Cerebellar nuclear complex (tissue), 1 donor: ENCODE measurements at places on chromosomes 7 and 10.

DNA sequence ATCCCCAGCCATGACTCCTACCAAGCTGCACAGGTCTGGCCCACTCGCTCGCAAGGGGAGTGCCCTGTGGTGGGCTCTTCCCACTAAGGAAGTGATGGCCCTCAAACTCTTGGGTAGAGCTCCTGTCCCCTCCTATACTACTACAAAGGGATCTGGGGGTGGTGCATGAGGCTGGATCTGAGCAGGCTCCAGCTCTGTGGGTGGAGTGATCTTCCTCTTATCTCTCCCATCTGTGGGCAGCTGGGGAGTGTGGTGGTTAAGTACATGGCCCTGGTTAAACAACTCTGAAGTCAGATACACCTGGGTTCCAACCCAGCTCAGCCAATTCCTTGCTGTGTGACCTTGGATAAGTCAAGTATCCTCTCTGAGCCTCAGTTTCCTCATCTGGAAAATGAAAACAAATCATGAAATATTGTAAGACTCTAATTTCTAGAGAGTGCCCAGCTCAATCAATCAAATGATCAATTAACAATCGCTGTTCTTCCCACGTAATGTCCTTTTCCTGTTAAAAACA lies 17.4 kb downstream of the DDIT4 start:
- no peak for DNase-seq

GRCh38 chr10:13048762-13049161 lies 47.2 kb upstream of the CCDC3 start:
- no peak for DNase-seq

- DNase-seq: no peak
Measured at GRCh38 chr10:95280637-95281036, 10.2 kb downstream of the PDLIM1 start.

DNA sequence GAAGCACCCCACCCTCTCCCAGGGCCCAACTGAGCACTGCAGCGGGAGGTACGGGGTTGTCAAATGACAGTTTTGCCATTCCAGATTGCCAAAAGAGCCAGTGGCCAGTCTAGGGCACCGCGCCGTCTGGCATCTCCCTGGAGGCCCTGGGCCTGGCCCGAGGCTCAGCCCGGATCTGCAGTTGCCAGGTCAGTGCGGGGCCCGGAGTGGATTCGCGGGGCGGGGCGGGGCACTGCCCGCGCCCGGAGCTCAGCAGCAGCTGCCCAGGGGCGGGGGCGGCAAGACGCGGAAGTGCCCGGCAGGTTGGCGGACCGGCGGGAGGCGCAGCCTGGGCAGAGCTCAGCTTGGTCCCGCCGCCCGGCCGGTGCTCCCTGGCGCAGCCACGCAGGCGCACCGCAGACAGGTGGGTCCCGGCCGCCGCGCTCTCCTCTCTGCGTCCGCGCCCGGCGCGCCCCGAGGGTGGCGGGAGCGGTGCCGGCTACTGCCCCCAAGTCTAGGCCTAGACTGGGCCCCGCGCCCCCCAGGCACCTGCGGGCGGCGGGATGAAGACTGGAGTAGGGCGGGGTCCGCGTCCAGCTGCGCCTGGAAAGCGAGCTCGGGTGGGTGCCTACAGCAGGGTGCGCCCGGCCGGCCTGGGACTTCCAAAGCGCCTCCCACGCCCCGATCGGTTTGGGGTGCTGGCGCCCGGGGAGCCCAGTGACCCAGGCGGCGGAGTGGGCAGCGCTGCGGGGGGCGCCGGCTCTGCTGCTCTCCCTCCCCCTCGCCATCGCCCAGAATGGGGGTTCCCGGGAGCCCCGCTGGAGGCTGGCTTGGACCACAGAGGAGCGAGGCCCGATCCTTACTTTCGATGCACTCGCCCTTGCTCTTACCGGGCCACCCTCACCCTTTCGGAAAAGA lies at the start of gene IRF5:
Gene IRF5, plus strand, starts transcription at position 281 of the 897 bp plus-strand sequence. CDS start 4,155 bp downstream, outside the sequence.
- DNase-seq: no peak

DNA sequence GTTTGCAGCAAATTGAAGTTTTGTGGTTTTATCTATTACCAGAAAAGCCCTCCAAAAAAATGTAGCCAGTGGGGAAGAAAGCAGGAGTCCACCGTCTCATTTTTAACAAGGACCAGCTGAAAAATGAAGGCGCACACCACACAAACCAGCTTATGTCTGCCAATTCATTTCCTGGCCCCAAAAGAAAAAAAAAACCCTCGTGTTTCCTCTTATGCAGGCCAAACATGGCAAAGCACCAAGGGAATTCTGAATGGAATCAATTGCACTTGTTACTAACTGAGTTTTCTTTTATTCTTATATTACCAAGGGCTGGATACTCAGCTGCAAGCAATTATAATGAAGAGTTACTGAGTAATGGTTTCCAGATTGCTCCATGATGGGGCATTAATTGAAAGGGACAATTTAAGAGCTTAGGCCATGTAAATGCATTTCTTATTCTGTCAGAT lies 428.3 kb upstream of the NPVF start:
- DNase-seq: no peak

DNA sequence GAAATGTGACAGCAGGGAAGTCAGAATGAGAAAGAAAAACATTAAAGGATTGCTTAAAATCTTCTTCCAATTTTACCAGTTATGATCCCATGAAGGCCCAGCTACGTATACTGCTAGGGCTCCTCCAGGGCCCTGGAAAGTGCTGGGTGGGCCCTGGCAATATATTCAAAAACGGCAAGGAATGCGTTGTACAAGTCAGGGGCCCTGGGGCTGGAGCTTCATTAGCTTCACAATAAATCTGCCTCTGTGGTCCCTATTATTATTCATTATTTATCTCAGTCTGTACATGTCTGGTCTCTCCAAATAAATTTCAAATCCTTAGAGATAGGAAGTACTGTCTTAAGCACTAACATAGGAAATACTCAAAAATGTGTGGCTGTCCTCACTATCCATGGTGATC lies 7.6 kb downstream of the JAZF1 start:
- no peak for DNase-seq

GRCh38 chr10:79195091-79195923 lies 126.5 kb downstream of the ZMIZ1 start:
- no peak for DNase-seq

DNA sequence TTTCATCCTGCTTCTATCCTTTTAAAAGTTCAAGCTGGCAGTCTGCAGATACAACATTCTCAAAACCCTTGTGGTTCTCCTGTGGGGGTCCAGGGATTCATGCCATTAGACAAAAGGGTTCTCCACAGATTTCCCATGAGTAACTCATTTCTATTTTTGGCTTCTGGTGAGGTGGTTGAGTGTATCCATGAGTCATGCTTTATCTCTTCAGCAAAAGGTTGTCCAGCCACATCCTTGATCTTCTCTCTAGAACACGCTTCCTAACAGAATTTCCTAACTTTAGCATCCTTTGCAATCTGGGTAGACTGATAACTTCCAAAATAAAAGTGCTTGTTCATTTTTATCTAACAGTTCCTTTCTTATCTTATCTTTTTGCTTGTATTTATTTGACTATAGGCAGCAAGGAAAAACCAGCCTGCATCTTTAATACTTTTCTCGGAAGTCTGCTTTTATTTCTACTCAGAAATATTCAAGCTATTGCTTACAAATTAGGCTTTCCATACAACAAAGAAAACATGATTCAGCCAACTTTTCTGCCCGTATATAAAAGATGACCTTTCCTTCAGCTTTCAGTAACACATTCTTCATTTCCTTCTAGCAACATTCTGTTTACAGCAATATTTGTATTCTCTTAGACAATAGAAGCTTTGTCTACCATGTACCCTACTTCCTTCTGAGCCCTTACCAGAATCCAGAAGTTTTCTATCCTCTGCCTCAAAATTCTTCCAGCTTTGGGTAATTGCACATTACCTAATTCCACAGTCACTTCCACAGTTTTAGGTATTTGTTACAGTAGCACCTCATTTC lies 79.3 kb upstream of the IL6 start:
- no peak for DNase-seq

GRCh38 chr7:140416560-140416959 lies 12.7 kb downstream of the RAB19 start:
- no peak for DNase-seq

DNA sequence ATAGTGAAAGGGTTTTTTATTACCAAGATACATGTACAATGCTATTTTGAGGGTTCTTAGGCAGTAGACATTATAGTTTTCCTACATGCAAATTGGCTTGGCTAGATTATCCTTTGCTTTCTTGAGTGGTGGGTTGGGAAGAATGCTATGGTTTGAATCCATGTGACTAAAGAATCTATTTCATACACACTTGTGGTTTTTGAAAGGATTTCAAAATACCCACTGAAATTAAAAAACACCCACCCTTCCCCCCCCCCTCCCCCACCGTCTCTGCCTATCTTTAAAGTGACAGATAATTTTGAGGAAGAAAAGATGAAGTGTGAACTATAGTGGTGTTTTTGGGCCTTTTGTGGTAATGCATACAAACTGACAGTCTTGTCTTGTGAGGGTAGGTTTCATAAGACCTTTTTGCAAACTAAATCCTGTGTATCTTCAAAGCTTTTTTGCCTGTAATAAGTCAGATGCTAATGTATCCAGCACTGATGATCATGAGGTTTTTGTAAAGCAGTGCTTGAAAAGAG lies 90.9 kb downstream of the TPST1 start:
- DNase-seq: no peak

- no peak for DNase-seq
Measured at GRCh38 chr7:140928491-140929309, 4.0 kb upstream of the BRAF start.

DNA sequence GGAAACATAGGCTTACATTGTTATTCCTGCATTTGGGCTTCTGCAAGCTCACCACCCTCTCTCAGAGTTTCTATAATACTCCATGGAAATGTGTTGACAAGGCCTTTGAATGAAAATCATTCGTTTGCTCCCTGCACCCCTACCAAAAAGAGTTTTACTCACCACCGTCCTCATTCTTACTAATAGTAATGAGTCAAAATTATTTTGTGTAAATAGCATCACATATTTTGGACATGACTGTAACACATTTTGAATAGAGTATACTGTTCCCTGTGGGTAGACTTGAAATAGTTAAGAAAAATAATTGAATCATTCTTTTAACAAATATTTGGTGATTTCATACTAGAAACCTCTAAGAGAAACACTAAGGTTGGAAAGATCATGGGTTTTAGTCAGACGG lies 84.6 kb downstream of the AKAP9 start:
- no peak for DNase-seq

DNA sequence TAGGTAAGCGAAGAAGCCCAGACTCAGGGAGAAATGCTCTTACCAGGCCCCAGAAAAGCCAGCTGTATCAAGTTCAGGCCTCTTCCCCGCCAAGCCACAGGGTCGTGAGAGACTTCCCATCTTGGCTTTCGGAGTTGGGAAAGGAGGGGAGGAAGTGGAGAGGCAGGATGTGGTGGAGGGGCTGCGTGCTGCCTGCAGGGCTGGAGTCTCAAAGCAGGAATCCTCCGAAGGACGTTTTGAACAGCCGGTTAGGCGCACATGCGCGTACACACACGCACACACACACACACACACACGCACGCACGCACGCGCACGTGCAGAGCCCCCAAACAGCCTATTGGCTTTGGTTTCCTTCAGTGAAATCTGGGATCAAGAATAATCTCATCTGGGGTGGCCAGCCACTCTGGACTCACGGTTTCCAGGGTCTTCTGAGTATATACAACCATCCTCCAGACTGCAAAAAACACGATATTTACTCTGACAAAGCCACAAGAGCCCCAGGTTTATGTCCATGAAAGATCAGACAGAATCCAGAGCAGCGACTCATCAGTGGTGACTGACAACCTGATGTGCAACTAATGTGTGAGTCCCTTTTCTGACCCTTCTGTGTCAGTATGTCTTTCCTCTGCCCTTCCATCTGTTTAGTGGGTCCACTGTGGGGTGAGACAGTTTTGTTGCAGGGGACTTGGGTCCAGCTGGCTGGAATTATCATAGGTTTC lies 115.0 kb upstream of the ZNF438 start:
- no peak for DNase-seq

DNA sequence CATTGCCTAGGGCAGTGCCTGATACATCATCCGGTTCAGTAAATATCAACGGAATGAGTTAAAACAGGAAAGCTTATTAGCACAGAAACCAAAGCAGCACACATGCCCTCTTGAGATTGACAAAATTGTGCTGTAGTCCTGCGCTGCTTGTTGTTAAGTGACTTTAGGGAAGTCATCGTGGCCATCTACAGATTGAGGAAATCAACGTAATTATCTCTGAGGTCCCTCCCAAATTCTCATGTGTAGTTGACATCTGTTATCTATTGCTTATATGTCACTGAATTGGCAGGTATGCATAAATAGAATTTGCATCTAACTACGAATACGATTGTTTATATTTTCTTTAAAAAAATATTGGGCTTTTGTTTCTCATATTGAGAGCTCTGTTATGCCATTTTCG lies 3.5 kb upstream of the GNB2 start:
- no peak for DNase-seq

DNA sequence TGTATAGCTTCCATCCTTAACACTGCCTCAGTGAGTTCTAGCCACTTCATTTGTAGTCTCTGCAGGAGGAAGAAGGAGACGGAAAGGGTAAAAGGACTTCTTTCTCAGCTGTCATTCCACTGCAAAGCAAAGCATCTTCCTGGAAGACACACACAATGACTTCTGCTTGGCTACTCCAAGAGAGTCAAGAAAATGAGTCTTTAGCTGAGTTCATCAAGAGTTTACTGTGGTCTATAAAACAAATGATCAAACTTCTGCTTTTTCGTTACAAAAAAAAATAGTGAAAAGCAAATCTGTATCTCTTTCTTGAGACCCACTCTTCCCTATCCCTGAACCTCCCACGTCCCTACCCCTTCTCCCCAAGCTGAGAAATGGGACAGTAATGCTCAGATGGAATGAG lies 205.0 kb upstream of the AHR start:
- DNase-seq: no peak

DNA sequence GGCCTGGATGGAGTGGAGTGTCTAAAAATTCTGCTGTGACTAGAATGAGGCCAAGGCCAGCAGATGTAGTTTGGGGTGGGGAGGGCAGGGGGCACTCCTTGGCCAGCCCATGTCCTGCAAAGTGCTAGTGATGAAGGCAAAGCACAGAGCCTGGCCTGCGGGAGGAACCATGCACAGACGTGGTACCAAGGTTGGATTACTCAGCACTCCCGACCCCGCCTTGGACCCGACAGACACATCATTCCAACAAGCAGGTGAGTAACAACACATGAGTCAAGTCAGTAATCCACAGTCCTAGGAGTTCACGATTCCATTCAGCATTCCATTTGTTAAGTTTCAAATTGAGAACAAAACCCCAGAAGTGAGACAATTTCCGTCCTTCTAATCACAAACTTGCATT lies 317.3 kb downstream of the TCERG1L start:
- DNase-seq: no peak
